IPS DF 6.9 (cell line): ENCODE measurements at places on chromosomes 1 and 21.

- H3K4me3 ChIP-seq, result no peak overlapping the region
- no peak overlapping the region for H3K27ac ChIP-seq
- 0 out of 2 replicates have a peak, but pooled peaks cover 1% of the 10 kb centered on the region for H3K4me1 ChIP-seq
- H3K27me3 ChIP-seq, result no peaks in the 10 kb centered on the region
- H3K36me3 ChIP-seq, result no peaks in the 10 kb centered on the region; the same call in 1 of the 2 replicates
These were observed 57.2 kb upstream of the COL6A2 start for GRCh38 chr21:46040707-46041106.

- no peak overlapping the region for H3K27ac ChIP-seq
- H3K4me1 ChIP-seq, result no peaks in the 10 kb centered on the region
- H3K27me3 ChIP-seq, result no peaks in the 10 kb centered on the region
These were observed 262.1 kb downstream of the AKT3 start for GRCh38 chr1:243587823-243588560.

DNA sequence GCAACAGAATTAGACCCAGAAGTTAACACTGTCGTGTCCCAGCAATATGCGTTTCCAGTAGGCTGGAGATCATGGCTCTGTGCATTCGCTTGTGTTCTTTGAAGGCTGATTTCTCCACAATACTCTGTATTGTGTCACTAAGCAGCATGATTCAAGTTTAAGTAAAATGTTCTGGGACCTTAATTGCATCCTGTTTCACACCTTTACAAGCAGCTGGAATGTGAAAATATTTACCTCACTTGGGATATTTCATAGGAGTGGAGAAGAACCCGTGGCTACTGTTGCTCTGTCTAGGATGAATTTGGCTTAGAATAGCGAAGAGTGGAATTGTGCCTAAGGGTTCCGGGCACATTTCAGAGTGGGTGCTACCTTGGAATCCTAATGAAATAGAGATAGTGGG lies 6.3 kb downstream of the PTGFRN start:
- DNase-seq, result no peak
- no peak overlapping the region for H3K4me3 ChIP-seq
- peaks cover 4% of the 10 kb centered on the region; the same call in 1 of the 2 replicates for H3K4me1 ChIP-seq
- no peaks in the 10 kb centered on the region for H3K36me3 ChIP-seq
- H3K27me3 ChIP-seq, result no peaks in the 10 kb centered on the region
- no peak overlapping the region for H3K27ac ChIP-seq

DNA sequence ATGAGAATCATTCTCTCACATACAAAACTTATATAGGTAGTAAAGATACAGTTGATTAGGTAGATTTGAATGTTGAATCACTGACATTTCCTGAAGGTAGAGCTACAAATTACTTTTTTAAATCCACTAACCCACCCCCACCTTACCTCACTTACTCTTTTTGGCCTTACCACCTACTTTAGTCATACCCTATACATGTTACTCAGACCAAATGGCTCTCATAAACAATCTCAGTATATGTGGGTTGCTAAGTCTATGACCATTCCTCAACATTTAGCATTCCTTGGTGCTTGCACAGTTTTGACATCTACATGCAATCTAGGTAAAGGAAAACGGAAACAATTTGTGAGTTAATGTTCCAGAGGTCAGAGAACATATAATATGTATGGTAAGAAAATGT lies 26.3 kb downstream of the SYDE2 start:
- no peak for DNase-seq
- no peak overlapping the region for H3K27ac ChIP-seq

GRCh38 chr1:24289937-24290595 lies 29.1 kb upstream of the GRHL3 start:
- no peaks in the 10 kb centered on the region for H3K27me3 ChIP-seq
- no peak for DNase-seq
- peaks cover 3% of the 10 kb centered on the region for H3K4me1 ChIP-seq
- H3K36me3 ChIP-seq, result no peaks in the 10 kb centered on the region
- H3K27ac ChIP-seq, result no peak overlapping the region

- no peak overlapping the region for H3K4me3 ChIP-seq
- DNase-seq, result no peak
- no peak overlapping the region for H3K27ac ChIP-seq
- H3K4me1 ChIP-seq, result no peaks in the 10 kb centered on the region
- H3K36me3 ChIP-seq, result no peaks in the 10 kb centered on the region
These were observed 481.5 kb upstream of the ZRANB2 start for GRCh38 chr1:71562298-71562697.

DNA sequence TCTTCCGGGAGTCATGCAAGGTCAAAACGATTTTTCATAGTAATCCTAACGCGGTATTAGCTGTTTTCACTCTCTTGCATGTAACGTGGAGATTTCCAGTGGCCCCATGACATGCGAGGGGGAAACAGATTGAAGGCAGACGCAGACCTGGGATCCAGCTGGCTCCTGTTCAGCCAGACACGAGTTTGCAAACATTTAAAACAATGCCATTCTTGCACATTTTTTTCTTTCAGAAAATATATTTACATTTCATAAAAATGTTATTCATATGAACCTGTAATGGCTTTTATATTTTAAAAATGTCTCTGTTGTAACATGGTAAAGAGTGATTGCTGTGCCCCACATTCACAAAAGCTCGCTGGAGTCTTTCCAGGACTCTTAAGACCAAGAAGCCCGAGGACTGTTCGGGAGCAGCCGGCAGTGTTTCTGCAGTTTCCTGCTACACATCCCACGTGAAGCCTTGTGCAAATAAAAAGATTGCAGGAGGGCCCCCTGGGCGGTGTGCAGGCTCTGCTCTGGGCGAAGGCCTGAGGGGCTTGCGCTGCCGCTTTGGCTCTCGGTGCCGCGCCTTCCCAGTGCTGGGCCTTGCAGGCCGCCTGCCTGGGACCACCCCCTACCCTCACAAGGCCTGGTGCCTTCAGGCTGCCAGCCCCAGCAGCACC lies 184.9 kb downstream of the DYRK1A start:
- no peak overlapping the region for H3K27ac ChIP-seq
- H3K4me1 ChIP-seq, result no peaks in the 10 kb centered on the region
- H3K4me3 ChIP-seq, result no peak overlapping the region
- DNase-seq, result no peak
- no peaks in the 10 kb centered on the region for H3K36me3 ChIP-seq
- H3K27me3 ChIP-seq, result no peaks in the 10 kb centered on the region
